ENCODE measurements at places on chromosomes 16 and 17. TPM values are rescaled to one million over a fixed set of nuclear protein-coding genes. Genes with fewer than 3 reads are reported as not detected.

Gene TIMM22
- 14.5 TPM for total RNA-seq

Gene FAM117A
- total RNA-seq, result 90.8 TPM

- H3K4me3 ChIP-seq, result peak overlapping the region; percentile 50
- DNase-seq, result no peak
- H3K27ac ChIP-seq, result no peak overlapping the region
- H3K4me1 ChIP-seq, result peaks cover 54% of the 10 kb centered on the region
- peaks cover 3% of the 10 kb centered on the region for H3K36me3 ChIP-seq
Measured at GRCh38 chr17:21549107-21549687, 143.1 kb upstream of the KCNJ18 start.

DNA sequence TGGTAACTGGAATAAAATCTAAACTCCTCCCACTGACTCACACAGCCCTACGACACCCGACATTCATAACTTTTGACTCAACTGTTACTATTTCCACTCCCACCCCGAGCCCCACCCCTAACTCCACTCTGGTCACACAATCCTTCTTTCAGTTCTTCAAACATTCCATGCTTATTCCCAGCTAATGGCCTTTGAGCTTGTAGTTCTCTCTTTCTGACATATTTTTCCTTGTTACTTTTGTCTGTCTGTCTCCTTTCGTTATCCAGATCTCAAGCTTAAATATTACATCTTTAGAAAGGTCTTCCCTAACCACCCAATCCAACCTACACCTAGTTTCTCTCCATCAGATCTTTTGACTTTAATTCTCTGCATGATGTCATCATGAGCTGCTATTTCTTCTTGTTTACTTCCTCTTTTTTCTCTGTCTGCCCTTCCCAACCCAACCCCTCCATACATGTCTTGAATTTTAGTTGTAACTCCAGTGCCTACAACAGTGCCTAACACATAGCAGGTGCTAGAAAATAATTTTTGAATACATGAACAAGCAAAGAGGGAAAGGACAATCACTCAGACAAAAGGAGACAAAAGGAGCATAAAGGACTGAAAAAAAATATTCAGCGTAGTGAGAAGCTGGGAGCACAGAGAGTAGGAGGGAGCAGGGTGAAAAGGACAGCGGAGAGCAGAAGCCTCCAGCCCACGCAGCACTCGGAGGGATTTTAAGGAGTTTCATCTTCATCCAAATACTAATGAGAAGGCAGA, 65.2 kb upstream of the SMIM36 start:
- DNase-seq, result no peak
- H3K27me3 ChIP-seq, result peaks cover 2% of the 10 kb centered on the region
- peaks cover 5% of the 10 kb centered on the region for H3K4me1 ChIP-seq
- H3K4me3 ChIP-seq, result no peak overlapping the region
- no peaks in the 10 kb centered on the region for H3K36me3 ChIP-seq

- no peak overlapping the region for H3K27ac ChIP-seq
- peaks cover 6% of the 10 kb centered on the region for H3K27me3 ChIP-seq
- no peaks in the 10 kb centered on the region for H3K36me3 ChIP-seq
- peaks cover 6% of the 10 kb centered on the region for H3K4me1 ChIP-seq
Measured at GRCh38 chr17:65290616-65291015, 153.4 kb downstream of the RGS9 start.

GRCh38 chr17:68101987-68102314, 66.4 kb downstream of the KPNA2 start:
- H3K4me3 ChIP-seq, result peak overlapping the region; percentile 98
- peak overlapping the region; percentile 94 for H3K27ac ChIP-seq
- H3K4me1 ChIP-seq, result peaks cover 49% of the 10 kb centered on the region
- no peaks in the 10 kb centered on the region for H3K36me3 ChIP-seq

GRCh38 chr17:80477647-80478478, 1.5 kb upstream of the NPTX1 start:
- H3K4me3 ChIP-seq, result no peak overlapping the region
- peaks cover 68% of the 10 kb centered on the region for H3K27me3 ChIP-seq
- no peak overlapping the region for H3K27ac ChIP-seq
- H3K4me1 ChIP-seq, result peaks cover 9% of the 10 kb centered on the region

DNA sequence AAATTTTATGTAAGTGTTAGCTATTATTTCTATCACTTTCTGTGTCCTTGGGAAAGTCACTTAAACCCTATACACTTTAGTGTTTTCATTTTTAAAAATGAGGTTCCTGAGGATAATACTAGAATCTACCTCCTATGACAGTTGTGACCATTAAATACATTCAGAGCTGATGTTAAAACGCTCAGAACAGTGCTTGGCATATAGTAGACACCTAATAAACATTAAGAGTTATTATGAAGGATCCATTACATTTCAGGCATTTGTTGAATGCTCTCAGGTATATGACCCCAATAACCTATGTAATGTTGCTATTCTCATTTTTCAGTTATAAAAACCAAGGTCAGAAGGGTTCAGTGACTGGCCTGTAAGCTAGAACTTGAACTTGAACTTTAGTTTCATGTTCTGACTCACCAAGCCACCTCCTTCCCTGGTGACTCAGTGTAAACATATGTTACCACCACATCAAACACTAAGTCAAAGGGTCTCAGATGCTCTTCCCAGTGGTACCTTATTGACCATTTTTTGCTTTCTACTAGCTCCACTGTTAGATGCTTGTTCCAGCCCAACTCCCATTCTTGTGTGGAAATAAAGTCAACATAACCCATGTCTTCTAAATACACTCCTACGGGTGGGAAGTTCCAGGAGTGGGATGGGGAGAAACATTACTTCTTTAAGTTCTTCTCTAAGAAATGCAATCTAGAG, 47.6 kb downstream of the HSD17B2 start:
- no peaks in the 10 kb centered on the region for H3K4me1 ChIP-seq
- no peak for DNase-seq
- no peak overlapping the region for H3K4me3 ChIP-seq
- H3K27ac ChIP-seq, result no peak overlapping the region

DNA sequence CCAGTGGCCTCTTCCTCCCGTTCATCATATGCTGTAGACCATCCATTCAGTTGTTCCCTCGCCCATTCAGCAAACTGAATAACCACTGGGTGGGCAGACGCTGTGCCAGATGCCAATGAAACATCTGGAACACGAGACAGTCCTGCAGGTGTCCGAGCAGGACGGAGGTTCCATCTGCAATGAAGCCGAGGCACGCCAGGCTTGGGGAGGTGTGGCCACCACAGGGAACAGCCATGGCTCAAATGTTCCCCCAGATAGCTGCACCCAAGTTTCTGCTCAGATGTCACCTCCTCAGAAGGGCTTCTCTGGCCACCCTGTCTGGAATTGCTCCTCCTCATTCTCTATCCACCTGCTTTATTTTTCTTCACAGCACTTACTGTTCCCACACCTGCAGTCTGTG, 30.5 kb downstream of the UBE2O start:
- peaks cover 24% of the 10 kb centered on the region for H3K4me1 ChIP-seq
- H3K36me3 ChIP-seq, result no peaks in the 10 kb centered on the region
- no peak overlapping the region for H3K27ac ChIP-seq

- no peaks in the 10 kb centered on the region for H3K36me3 ChIP-seq
- no peak overlapping the region for H3K27ac ChIP-seq
- peaks cover 6% of the 10 kb centered on the region for H3K4me1 ChIP-seq
- H3K4me3 ChIP-seq, result no peak overlapping the region
Measured at GRCh38 chr16:56870276-56870888, 5.4 kb downstream of the SLC12A3 start.

GRCh38 chr17:31425282-31426040, 34.0 kb downstream of the RAB11FIP4 start:
- H3K27ac ChIP-seq, result no peak overlapping the region
- peaks cover 11% of the 10 kb centered on the region for H3K36me3 ChIP-seq

- peaks cover 11% of the 10 kb centered on the region for H3K36me3 ChIP-seq
- H3K27ac ChIP-seq, result no peak overlapping the region
- H3K27me3 ChIP-seq, result no peaks in the 10 kb centered on the region
- no peak overlapping the region for H3K4me3 ChIP-seq
- DNase-seq, result no peak
Measured at GRCh38 chr17:27579897-27580321, 51.1 kb upstream of the LGALS9 start.

DNA sequence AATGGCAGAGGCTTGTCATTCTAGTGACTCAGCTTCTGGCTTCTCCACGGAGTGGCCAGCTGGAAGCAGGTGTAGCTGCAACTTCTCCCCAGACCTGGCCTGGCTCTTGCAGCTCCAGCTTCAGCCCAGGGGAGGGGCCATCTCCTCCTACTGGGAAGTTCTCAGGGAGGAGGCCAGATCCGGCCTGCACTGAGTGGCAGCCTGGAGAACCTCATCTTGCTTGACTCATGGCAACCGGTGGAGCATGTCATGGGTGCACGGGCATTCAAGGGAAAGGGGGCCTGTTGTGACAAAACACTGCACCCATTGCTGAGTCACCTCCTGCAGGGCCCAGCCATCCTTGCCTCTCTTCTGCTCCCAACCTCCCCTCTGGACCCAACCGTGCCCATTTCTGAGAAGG, 273.9 kb upstream of the MAF start:
- no peak overlapping the region for H3K27ac ChIP-seq
- no peaks in the 10 kb centered on the region for H3K36me3 ChIP-seq
- no peak overlapping the region for H3K4me3 ChIP-seq

DNA sequence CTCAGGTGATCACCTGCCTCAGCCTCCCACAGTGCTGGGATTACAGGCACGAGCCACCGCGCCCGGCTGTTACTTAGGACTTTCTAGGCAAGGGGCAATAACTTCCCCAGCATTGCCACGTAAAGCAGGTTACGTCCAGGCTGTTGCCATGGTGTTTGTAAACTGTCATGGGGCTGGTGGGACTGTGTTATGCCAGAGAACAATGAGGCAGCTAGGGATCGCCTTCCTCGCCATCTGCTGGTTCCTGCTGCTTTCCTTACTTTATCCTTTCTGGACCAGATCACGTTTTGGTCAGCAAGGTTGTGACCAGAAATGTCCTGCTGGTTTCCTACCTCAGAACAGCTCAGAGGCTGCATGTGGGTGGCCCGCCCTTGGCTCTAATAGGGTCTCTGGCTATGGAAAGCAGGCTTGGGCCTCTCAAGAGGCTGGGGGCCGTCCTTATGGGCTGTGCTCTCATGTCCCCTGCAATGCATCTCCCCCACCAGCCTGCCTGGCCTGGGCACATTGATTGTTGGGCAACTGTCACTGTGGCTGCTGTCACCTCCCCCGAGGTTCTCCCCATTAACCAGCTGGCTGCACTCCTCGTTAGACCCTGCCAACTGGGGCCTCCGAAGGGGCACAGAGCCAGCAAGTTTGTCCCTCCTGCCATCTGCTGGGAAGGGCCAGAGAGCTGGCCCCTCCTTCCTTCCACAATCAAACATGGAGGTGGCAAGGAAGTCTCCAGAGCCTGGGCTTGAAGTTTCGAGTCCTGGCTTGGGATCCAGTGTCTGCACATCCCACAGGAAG, 28.2 kb upstream of the ZC3H18 start:
- DNase-seq, result no peak
- H3K27ac ChIP-seq, result no peak overlapping the region
- H3K4me1 ChIP-seq, result peaks cover 4% of the 10 kb centered on the region

GRCh38 chr17:1094591-1094990, 85.2 kb downstream of the ABR start:
- peaks cover 24% of the 10 kb centered on the region for H3K4me1 ChIP-seq
- H3K36me3 ChIP-seq, result peaks cover 54% of the 10 kb centered on the region
- H3K4me3 ChIP-seq, result peak overlapping the region; percentile 62

GRCh38 chr17:51951741-51952140, 206.8 kb downstream of the CA10 start:
- DNase-seq, result no peak
- no peak overlapping the region for H3K4me3 ChIP-seq
- H3K27ac ChIP-seq, result no peak overlapping the region

DNA sequence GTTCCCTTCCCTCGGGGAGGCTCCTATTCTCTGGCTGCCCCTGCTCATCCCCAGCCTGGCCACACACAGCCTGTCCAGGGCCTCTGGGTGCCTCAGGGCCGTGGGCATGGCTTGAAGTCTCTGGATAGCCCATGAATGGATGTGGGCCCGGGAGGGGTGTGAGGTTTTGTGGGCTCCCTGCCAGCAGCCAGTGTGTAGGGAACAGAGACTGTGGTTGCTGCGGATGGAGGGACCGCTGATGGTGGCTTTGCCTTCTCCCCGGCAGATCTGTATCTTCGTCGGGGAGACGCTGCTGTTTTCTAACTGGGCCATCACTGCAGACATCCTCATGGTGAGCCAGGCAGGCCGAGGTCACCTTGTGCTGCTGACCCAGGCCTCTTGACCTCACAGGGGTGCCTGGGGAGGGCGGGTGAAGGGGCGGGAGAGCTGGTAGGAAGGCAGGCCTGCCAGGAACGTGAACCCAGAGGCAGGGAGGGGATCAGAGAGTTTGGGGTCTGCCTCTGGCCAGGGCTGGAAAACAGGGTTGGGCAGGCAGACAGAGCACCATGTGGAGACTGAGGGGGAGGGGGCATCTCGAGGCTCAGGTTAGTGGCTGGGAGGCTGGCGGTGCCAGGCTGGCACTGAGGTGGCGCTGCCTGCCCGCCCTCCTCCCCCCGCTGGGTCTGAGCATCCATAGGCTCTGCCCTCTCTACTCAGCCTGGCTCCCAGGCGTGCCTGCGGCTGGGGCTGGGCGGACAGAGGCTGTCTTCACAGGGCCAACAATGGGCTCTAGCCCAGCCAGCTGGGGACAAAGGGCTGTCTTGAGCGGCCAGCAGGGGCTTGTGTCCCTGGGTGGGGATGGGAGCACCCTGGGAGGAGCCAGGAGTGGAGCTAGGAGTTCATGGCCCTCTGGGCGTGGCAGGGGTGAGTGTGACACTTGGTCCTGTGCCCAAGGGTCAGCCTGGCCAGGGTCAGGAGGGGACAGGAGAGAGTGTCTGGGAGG, 21.4 kb downstream of the MYBBP1A start:
- no peak overlapping the region for H3K4me3 ChIP-seq
- H3K27ac ChIP-seq, result no peak overlapping the region
- H3K36me3 ChIP-seq, result no peaks in the 10 kb centered on the region

DNA sequence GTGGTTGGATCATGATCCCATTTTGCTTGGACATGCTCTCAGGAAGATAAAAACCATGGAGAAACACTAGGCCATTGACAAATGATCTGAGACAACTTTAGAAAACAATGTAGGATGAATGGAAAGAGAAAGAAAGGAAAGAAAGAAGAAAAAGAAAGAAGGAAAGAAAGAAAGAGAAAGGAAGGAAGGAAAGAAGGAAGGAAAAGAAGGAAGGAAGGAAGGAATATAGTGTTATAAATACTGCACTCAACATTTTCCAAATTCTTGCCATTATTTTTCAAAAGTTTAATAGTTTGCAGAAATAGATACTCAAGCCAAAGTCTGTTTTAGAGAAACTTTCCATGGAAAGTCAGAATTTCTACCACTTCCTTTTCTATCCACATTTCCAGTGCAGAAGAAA, 39.2 kb upstream of the CACNG3 start:
- H3K36me3 ChIP-seq, result peaks cover 22% of the 10 kb centered on the region
- no peak for DNase-seq
- no peak overlapping the region for H3K27ac ChIP-seq
- no peaks in the 10 kb centered on the region for H3K4me1 ChIP-seq
- H3K27me3 ChIP-seq, result no peaks in the 10 kb centered on the region

All from naive thymus-derived CD8-positive, alpha-beta T cell (primary cell).